ENCODE measurements at places on chromosomes 3 and 15.

GRCh38 chr15:51094606-51095569, at the start of gene TNFAIP8L3:
TSS of gene TNFAIP8L3 (minus strand) at chr15:51094906. CDS start at chr15:51094595, 311 bp downstream.
- peak; percentile 59 for DNase-seq

DNA sequence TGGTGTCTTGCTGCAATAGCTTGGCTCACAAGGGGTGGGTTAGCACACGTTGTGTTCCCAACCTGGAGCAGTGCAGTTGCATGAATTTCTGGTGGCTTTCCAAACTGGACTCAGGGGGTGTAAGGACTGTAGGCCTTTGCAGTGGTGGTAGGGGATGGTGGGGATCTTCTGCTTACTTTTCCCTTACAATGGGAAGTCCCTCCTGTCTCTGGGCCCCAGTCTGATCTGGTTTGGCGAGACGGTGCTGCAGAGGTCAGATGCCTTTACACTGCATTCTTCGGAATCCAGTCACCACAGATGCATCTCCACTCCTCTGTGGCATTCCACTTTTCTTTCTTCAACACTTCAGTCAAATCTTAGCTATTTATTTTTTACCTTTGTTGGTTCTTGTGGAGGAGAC, 132.1 kb downstream of the DOCK3 start:
- no peak for DNase-seq

- DNase-seq = no peak
Measured at GRCh38 chr15:67147396-67147949, 82.1 kb downstream of the SMAD3 start.

DNA sequence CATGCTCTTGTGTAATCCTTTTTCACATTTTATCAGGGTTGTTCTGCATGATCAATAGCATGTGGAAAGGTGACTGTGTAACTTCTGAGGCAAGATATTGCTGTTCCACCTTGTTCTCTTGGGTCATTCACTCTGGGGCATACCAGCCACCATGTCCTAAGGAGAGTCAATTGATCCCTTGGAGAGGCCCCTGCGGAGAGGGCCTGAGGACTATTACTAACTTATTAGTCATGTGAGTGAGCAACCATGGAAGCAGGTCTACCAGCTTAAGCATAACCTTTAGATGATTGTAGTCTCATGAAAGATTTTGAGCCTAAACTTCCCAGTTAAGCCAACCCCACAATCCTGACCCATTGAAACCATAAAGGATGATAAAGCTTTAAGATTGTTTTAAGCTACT, 22.0 kb upstream of the COL6A5 start:
- DNase-seq = no peak

DNA sequence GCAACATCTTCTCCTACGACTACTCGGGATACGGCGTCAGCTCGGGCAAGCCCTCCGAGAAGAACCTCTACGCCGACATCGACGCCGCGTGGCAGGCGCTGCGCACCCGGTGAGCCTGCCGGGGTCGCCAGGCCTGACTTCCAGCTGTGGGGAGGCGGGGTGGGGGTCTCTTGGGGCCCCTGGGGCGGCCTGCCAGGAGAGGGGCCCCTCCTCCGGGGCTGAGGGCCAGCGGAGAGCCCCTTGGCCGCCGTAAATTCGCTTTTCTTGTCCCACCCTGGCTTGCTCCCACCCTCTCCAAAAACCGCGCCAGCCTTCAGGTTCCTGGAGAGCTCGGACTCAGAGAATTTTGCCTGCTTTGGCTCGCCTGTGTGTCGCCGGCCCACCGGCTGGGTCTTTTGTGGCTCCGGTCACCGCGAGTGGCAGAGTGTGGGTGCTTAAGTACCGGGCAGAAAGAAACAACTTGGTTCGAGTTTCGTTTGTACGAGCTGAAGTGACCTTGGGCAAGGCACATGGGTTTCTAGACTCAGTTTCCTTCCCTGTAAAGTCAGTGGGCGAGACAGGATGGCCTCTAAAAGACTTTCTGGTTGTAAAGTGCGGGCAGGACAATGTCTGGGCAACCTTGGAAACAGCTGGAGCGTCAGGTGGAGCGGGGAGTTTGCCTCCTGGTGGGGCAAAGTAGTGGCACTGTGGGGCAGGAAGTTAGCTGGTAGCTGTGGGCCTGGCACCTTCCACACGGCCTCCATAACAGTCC, 976 bp downstream of the ABHD17C start:
- peak; percentile 27 for DNase-seq

DNA sequence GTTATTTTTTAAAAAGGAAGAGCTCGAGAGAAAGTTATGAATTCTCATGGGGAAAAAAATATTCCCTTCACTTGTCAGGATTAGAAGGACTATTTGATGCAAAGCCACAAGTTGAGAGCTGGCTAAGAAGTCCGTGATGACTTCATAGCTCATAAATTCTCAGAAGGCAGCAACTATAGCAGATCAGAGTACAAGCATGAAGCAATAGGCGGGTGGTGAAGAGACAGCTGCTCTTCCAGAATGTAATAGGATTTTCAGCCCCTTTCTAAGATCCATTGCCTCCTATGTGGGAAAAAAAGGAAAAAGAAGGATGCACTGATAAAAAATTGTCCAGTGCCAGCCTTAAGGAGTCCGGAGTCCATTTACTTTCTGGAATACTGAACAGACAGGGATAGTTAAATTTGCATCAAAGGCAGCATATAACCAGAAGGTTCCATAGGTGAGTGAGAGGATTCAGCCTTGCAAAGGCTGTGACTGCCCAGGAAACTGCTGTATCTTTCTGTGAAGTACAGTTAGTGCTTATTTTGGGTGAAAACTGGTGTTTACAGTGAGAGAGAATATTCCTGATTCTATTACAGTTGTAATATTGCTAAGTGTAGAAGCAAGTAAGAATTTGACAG, 929.5 kb upstream of the ALCAM start:
- DNase-seq = no peak

- DNase-seq = no peak
Measured at GRCh38 chr3:87949879-87950208, 109.0 kb downstream of the CGGBP1 start.

DNA sequence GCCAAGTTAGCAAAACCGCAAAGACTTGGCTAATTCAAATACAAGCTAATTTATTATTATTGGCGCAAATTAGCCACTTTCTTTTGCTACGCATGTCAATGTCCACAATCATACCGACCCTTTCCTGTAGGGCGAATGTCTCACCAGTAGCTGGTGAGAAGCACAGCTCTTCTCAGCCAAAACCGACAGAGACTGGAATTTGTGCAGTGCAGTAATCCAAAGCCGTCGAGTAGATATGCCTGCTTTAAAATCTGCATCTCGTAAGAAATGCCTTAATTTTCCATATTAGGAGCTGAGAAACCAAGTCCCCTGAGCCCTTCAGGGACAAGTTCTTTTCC, 614 bp upstream of the MINDY2 start:
- peak; percentile 51 for DNase-seq

DNA sequence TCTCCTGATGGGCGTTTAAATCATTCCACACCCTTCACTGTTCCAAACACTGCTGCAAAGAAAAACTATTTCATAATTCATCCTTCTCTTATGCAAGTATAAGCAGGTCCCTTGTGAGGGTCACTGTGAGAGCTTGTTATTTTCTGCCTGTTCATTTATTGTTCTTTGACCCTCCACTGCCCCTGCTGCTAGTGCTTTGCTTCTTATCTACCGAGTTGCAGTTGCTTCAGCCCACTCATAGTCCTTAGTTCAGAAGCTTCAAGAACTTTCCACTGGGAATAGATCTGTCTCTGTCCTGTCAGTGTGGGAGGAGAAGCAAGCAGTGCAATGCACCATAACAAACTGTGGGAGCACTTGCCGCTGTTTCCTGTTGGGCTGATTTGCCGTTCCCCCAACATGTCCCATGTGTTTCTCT, 39.8 kb downstream of the RIOX2 start:
- DNase-seq = no peak

DNA sequence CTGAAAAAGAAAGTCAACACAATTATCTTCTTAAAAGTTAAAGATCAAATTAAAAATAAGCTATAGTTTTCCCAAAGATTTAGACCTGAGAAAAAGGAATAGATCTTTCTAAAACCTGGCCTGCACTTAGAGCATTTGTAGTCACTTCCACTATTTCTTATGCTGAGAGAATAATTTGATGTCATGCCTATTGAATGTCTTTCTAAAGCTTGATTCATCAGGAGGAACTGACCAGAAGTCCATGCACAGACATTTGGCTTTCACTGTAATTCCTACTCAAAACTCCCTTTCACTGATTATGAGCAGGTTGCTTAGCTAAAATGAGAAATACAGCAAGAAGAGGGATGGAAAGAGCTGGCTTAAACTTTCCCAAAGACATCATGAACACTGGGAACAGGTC, 4.3 kb downstream of the GREM1 start:
- no peak for DNase-seq

- DNase-seq = no peak
Measured at GRCh38 chr3:134615743-134616142, 35.1 kb downstream of the KY start.

DNA sequence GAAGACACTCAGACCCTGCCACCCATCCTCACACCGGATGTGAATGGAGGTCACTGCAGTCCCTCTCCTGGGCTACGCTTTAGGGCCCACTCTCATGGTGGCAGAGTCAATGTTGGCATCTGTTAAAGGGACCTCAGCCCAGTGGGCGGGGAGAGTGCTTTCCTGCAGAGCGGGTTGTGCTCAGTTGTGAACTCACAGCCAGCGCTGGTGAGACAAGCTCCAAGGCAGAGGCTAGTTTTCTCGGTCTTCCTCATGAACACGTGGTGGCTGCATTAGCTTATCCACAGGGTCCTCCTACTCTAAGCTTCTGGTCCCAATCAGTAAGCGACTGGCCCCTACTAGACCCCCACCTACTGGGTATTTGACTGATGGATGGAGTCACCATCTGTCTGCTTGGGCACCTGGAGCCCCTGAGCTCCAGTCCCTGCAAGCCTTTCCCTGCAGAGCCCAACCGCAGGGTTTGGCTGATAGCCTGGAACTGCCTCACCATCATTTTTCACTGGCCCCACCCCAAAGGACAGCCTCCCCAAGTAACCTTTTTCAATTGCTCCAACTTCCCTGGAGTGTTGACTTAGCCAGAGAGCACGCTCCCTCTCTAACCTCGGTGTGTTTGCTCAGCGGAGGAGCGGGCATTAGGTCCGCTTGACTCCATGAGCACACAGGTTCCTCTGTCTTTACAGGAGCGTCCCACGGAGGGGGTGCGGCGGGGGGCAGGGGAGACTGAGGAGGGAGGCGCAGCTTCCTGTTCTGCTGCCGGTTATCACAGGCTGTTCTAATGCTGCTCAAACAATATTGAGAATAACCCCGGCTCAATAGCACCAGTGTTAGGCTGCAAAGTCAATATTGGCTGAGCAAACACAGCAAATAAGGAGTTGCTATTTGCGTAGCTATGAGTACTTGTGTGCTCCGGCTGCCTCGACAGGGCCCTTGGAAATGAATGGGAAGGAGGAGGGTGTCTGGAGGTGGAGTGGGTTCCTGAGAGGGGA, 141.7 kb downstream of the RPLP1 start:
- DNase-seq = no peak

DNA sequence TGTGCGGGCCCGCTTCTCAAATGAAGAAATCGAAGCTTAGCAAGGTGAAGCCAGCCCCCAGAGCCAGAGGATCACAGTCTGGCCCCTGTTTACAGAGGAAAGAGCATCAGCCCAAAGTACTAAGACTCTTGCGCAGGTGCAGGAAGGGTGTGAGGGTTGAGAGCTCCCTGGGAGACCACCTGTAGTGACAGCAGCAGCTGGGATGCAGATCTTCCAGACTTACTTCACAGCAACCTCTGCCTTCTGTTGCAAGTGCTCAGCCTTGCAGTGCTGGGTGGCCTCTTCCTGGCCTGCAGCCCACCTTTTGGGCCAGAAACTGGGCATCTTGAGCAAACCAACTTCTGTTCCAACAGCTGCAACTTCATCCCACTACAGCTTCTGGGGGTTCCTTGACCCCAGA, 19.7 kb downstream of the SPATA12 start:
- no peak for DNase-seq

DNA sequence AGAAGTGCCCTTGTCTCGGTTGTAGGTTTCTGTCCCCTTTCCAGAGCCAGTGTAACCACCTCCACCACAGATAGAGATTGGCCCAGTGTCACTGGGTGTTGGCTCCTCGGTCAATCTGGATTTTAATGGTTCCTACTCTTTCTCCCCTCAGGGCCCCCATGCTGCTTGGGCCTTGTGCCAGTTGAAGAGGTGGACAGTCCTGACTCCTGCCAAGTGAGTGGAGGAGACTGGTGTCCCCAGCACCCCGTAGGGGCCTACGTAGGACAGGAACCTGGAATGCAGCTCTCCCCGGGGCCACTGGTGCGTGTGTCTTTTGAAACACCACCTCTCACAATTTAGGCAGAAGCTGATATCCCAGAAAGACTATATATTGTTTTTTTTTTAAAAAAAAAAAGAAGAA, 75.2 kb downstream of the BOC start:
- no peak for DNase-seq

GRCh38 chr15:29920515-29920914, 98.2 kb upstream of the TJP1 start:
- no peak for DNase-seq

DNA sequence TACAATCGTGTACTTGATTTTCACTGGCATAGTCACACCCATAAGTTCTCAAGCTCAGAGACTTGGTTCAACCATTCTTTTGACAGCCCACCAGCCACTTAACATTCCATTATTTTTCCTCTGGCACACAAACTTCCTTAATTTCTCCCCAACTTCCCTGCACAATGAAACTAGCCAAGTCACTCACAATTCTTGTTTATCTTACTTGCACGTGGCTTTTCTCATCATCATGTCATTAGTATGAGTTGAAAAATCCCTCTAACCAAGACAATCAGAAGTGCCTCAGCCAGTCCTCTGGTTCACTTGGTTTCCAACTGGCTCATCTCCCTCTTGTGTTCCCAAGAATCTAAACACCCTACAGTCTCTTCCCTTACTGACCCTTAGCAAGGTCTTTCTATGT, 110.5 kb upstream of the PTPRG start:
- DNase-seq = no peak

DNA sequence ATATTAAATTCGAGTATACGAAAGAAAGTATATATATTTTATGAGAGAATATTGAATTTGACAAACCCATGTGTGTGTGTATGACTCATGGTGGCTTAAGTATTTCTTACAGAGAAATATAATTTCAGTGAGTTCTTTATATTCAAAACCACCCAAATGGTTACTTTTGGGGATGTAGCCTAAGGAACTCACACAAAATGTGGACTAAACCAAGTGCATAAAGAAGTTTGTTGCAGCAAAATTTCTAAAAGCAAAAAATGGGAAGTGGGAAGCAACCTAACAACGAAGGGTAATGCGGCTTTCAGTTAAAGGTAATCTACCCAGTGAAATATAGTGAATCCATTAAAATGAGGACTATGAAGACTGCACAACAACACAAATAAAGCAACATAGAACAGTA, 277.1 kb downstream of the EDEM1 start:
- DNase-seq = no peak
